ENCODE measurements at places on chromosomes 2 and 18.

DNA sequence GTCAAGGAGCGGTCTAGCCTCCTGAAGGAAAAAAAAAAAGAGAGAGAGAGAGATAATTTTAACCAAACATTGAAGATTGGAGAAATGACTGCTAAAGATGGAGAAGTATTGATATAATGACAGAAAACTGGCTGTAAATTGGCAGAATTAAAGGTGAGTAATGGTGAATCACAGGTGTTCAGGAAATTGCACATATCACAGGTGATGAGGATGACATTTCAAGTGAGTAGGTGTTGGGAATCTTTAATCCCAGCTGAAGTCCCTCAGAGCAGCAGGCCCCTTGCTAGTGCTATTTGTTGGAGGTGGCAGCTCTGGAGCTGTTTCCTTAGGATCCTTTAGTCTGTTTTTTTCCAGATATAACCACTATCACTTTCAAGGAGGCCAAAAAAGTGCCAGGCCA lies 678.4 kb upstream of the VRK2 start:
- no peak overlapping the region for H3K4me3 ChIP-seq
- H3K4me1 ChIP-seq, result peaks cover 33% of the 10 kb centered on the region
- no peaks in the 10 kb centered on the region for H3K36me3 ChIP-seq
- H3K27me3 ChIP-seq, result no peaks in the 10 kb centered on the region
- H3K27ac ChIP-seq, result no peak overlapping the region
- DNase-seq, result no peak

DNA sequence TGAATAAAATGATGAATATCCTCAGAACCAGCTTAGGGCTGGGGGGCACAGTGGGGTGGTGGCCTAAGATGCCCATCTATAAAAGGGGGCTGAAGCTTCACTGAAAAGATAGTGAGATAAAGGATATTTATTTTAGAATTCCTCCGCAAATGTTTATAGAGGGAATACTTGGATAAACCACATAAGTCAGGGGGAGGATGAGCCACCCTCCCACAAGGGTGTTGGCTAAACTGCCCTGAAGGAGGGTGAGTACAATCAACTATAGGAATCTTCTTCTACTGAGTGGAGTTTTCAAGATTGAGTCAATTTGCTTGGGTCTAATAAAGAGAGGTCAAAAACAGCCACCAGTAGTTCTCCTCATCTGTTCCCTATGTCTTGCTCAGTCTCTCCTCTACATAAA lies 114.5 kb upstream of the TANK start:
- H3K4me1 ChIP-seq, result peaks cover 36% of the 10 kb centered on the region
- H3K4me3 ChIP-seq, result no peak overlapping the region
- H3K27ac ChIP-seq, result no peak overlapping the region
- DNase-seq, result peak; percentile 52
- H3K27me3 ChIP-seq, result peaks cover 7% of the 10 kb centered on the region
- no peaks in the 10 kb centered on the region for H3K36me3 ChIP-seq

- 0 out of 2 replicates have a peak, but pooled peaks cover 4% of the 10 kb centered on the region for H3K36me3 ChIP-seq
- DNase-seq, result no peak
- no peaks in the 10 kb centered on the region for H3K27me3 ChIP-seq
Measured at GRCh38 chr2:142865924-142866323, 11.5 kb upstream of the KYNU start.

DNA sequence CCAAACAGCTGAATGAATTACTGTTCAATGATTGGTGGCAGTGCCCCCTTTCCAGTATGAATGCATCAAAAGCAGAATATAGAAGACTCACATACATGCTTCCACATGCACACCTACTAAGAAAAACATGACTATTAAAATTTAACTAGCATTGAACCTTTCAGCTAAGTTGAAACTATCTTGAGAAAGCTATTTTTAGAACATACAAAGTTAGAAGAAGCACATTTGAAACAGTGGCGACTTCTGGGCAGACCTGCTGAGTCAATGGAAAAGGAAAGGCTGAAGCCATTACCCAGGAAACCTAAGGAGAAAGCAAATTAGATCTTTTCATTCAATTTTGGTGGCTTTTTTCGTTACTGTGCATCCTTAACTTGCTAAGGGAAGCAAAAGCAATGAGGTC lies 55.9 kb downstream of the PLA2R1 start:
- H3K27me3 ChIP-seq, result no peaks in the 10 kb centered on the region
- H3K4me3 ChIP-seq, result no peak overlapping the region
- DNase-seq, result no peak
- no peaks in the 10 kb centered on the region for H3K36me3 ChIP-seq

DNA sequence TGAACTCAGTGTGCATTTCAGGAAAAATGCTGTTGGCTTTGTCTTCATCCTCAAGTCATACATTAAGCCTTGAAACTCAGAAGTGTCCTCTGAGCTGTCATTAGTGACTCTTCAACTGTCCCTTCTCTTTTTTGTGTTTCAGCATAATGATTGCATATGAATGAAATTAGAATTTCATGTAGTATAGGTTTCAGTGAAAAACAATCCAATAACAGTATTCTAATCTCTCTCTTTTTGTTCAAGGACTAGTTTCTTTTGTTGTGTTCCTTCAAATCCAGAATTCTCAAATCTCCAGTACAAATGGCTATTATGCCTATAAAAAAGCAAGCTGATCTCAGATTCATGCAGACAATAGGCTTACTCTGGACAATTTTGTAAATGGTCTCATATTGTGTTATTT lies 133.5 kb downstream of the QPCT start:
- H3K4me3 ChIP-seq, result no peak overlapping the region
- no peaks in the 10 kb centered on the region for H3K27me3 ChIP-seq
- no peak for DNase-seq
- no peak overlapping the region for H3K27ac ChIP-seq
- peaks cover 13% of the 10 kb centered on the region for H3K4me1 ChIP-seq

Data from HFFc6 (cell line).